ENCODE measurements at places on chromosomes 1 and 21.

DNA sequence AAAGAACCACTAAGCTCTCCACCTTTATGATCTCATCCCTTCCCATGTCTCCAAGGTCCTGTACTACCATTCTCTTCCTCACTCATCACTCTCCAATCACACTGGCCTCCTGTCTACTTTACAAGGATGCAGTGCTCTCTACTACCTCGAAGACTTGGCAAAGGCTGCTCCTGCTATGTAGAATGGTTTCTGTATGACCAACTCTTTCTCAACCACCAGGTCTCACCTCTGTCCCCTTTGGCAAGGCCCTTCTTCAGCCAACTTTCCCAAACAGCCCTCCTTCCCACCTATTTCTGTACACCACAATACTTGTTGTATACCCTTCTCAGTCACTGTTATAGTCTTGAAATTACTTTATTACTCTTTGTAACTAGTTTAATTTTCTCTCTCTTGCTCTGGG is 41.2 kb downstream of the FYB2 start:
- no peak for DNase-seq

GRCh38 chr1:209046935-209047334 is 536.6 kb upstream of the CAMK1G start:
- no peak for DNase-seq

DNA sequence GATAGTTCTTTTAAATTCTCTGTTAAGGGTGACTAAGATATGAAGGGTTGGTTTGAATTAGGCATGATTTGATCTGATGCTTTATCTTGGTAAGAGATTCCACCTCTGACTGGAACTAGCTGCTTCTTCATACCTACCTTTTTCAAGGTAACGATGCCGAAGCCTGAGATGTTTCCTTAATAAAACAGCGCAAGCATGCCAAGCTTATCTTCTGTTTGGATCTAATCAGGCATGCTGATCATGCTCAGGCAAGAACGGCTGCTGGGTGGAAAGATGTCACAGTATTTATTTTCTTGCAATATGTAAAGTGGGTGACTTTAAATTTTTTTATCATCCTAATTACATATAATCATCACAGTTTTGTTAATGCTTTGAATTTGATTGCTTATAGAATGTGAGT is 148.7 kb downstream of the ADGRL2 start:
- DNase-seq = no peak

DNA sequence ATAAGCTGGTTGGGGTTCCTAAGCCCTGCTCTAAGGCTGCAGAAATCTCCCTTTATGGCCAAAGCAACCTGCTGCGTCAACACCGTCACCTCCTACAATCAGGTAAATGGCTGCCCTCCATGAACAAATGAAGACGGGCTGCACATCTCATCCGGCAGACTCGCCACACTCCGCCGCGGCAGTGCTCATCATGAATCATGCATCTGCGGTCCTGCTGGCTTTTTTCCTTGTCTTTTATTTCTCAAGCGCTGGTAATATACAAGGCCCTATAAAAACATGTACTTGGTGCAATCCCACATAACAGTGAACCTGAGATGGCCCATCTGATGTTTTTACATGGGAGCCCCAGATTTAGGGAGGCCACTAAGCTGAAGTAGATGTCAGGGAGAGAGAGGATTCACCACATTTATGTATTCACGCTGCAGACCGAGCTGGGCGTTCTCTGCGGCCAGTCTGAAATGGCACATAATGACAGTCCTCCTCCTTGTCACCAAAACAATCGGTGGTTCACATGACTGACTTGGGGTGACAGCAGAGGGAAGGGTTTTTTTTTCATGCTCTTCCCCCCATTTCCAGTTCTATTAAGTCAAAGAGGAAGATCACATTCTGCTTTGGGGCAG is 91.6 kb downstream of the KAZN start:
- DNase-seq = no peak

DNA sequence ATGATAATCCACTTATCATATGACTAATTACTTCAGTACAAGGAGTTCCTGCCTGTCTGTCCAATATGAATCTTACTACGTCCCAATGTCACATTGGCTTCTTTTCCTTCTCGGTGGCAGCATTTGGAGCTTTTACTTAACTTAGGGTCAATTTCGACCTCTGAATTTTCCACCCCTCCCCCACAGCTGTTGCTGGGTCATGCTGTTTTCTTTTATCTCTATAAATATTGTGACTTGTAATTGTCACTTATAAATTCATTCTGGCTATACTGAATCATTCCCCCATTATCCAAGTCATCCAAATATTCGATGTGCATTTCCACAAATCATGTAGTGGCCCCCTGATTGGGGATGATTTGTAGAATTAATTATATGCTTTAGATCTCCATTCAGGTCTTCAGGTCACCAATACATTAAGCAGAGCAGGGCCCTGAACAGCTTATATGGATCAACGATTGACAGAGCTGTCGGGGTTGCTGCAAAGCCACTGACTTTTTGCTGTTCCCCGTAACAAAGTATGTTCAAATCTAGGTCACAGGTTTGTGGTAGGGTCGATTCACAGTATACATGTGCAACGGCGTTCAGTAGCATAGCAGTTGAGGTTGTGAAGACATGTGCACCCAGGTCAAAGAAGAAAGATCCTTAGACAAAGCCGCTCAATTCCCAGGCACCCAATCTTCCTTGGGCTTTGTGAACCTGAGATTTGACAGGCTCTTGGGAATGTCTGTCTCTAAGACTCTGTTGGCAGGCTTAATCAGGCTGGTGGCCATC is 18.3 kb upstream of the RNU1-4 start:
- DNase-seq = no peak

GRCh38 chr1:234373959-234374254 is 651 bp downstream of the COA6 start:
- DNase-seq = no peak

DNA sequence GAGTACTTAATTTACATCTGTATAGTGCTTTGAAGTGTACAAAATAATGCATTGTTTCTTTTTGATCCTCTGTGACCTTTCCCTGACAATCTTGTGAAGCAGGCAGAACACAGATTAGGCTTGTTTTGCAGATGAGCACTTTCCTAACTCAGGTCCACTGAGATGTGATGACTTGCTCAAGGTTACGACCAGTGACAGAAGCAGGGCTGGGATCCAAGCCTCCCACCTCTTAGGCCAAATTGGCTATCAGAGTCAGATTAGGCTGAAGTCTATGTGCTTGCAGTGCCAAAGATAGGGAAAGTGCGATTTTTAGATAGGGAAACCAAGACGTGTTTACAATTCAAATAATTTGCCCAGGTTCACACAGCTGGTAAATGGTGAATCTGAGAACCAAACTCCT is 147.3 kb downstream of the OMA1 start:
- DNase-seq = no peak

- DNase-seq = no peak
Observed at GRCh38 chr21:34170886-34171285, 97.5 kb downstream of the MRPS6 start.

- no peak for DNase-seq
Observed at GRCh38 chr1:61081686-61082310, 563 bp upstream of the NFIA start.

GRCh38 chr1:21051177-21051825 is 125.4 kb downstream of the EIF4G3 start:
- no peak for DNase-seq

- no peak for DNase-seq
Observed at GRCh38 chr1:159266832-159267231, 35.3 kb upstream of the FCER1A start.

DNA sequence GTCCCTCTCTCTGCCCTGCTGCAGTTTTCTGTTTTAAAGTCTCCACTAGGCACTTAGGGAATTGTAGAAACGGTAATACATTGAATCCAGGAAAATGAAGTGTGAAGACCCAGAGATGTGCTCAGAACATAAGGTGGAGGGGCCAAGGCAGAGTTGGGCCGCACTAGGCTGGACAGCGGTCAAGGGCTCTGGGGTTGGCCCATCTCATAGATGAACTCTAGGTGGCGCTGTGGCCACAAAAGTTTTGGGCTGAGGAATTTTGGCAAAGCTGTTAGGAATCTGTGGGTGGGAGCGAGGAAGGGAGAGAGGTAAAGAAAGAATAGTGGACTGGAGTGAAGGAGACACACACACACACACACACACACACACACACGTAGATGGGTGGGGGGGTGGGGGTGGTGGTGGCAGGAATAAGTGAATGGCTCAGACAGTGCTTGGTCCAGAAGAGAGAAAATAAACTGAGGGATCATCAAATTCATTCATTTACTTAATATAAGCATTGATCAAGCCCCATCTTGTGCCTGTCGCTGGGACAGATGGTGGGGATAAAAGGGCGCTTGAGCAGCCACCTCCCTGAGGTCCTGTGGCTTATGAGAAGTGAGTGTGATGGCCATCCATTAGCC is 258.5 kb downstream of the TRABD2B start:
- no peak for DNase-seq

- DNase-seq = no peak
Observed at GRCh38 chr1:3097231-3097630, 28.2 kb downstream of the PRDM16 start.

GRCh38 chr1:248792342-248792741 is 33.4 kb downstream of the SH3BP5L start:
- DNase-seq = no peak

DNA sequence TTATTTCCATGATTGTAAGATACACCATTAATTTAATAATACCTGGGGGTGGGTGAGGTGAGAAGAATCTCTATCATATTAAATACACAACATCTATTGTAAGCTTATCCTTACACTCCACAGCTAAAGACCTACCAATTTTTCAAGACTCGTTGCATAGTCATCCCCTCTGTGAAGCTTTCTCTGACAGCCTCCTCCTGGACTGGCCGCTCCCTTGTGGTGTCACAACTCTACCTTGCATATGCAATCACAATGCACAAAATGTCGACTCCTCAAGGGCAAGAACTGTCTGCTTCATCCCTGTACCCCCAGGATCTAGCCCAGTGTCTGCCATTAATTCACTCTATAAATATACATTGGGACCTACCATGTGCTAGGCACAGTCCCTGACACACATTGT is 2.4 kb upstream of the PTGFRN start:
- no peak for DNase-seq
